ENCODE measurements at places on chromosomes 6 and 20.

- H3K27me3 ChIP-seq = no peaks in the 10 kb centered on the region
- H3K36me3 ChIP-seq = no peaks in the 10 kb centered on the region
- H3K27ac ChIP-seq = no peak overlapping the region
- H3K4me1 ChIP-seq = no peaks in the 10 kb centered on the region
- no peak overlapping the region for H3K4me3 ChIP-seq
Observed at GRCh38 chr6:137964876-137965275, 97.8 kb downstream of the TNFAIP3 start.

- no peaks in the 10 kb centered on the region for H3K27me3 ChIP-seq
- H3K4me3 ChIP-seq = no peak overlapping the region
- H3K36me3 ChIP-seq = no peaks in the 10 kb centered on the region
- H3K27ac ChIP-seq = no peak overlapping the region
- H3K4me1 ChIP-seq = no peaks in the 10 kb centered on the region
Observed at GRCh38 chr6:137518386-137518983, 24.3 kb upstream of the OLIG3 start.

- no peaks in the 10 kb centered on the region for H3K27me3 ChIP-seq
- H3K27ac ChIP-seq = no peak overlapping the region
- DNase-seq = no peak
- H3K4me3 ChIP-seq = no peak overlapping the region
- H3K4me1 ChIP-seq = no peaks in the 10 kb centered on the region
- no peaks in the 10 kb centered on the region for H3K36me3 ChIP-seq
Observed at GRCh38 chr6:9401960-9402359, 966.6 kb upstream of the SLC35B3 start.

GRCh38 chr6:56652994-56653393 is 10.3 kb upstream of the DST start:
- H3K27ac ChIP-seq = no peak overlapping the region
- no peaks in the 10 kb centered on the region for H3K27me3 ChIP-seq
- no peak overlapping the region for H3K4me3 ChIP-seq
- no peaks in the 10 kb centered on the region for H3K4me1 ChIP-seq
- no peaks in the 10 kb centered on the region for H3K36me3 ChIP-seq
- no peak for DNase-seq

- H3K27ac ChIP-seq = peak overlapping the region; percentile 94
- no peaks in the 10 kb centered on the region for H3K36me3 ChIP-seq
- H3K27me3 ChIP-seq = no peaks in the 10 kb centered on the region
Observed at GRCh38 chr6:146542881-146543210, 787 bp upstream of the RAB32 start.

- no peak overlapping the region for H3K27ac ChIP-seq
- H3K4me3 ChIP-seq = no peak overlapping the region
- no peaks in the 10 kb centered on the region for H3K36me3 ChIP-seq
- no peak for DNase-seq
Observed at GRCh38 chr6:104214901-104215300, 644.8 kb downstream of the HACE1 start.

DNA sequence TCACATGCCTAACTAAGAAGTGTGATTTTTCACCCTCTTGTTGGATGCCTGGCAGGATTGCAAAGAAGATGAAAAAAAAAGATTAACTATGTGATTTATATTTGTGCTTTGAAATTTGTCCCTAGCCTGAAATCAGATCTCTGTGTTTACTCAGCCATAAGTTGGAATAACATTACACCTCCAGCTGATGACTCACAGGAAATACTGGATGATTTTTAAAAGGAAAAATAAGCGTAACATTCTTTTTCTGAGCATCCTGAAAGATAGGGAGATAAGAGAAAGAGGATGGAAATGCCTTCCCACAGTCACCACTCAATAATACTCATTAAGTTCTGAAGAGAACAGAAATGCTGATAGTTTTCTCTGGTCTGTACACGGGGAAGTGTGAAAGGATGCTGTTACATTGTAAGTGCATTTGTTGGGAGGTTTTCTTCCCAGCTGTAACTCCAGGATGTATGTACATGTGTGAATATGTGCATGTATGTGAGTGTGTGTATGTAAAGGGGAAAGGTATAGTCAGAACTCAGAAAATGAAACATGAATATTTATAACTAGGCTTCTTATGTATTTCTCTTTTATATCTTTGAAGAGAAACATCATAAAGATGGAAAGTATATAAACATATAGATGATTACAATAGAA is 37.4 kb upstream of the RIPPLY2 start:
- no peak overlapping the region for H3K4me3 ChIP-seq
- H3K36me3 ChIP-seq = no peaks in the 10 kb centered on the region

DNA sequence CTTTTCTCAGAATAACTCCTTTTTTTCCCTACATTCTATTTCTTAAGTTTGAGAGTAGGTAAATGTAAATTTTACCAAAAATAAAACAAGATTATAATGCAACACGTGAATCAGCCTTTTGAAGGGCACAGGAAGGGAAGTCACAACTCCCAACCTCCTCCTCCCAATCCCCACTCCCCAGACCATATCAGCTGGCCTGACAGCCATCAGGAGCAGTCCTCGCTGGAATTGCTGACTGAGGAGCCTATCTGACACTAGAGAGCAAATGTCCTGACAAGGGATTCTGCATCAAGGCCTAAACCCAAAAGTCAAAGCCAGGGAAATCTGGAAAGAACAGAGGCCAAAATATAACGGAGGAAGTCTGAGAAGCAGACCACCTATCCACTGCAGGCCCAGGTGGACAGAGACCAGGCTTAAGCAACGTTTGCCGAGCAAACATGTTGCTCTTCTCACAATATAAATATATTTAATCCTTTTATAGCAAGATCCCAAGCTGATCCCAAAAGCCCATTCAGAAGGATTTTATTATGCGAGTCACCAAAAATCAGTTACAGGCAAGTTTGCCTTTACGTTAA is 2.5 kb downstream of the RRAGD start:
- H3K4me3 ChIP-seq = no peak overlapping the region
- H3K4me1 ChIP-seq = no peaks in the 10 kb centered on the region
- DNase-seq = no peak
- no peaks in the 10 kb centered on the region for H3K27me3 ChIP-seq
- H3K36me3 ChIP-seq = no peaks in the 10 kb centered on the region

DNA sequence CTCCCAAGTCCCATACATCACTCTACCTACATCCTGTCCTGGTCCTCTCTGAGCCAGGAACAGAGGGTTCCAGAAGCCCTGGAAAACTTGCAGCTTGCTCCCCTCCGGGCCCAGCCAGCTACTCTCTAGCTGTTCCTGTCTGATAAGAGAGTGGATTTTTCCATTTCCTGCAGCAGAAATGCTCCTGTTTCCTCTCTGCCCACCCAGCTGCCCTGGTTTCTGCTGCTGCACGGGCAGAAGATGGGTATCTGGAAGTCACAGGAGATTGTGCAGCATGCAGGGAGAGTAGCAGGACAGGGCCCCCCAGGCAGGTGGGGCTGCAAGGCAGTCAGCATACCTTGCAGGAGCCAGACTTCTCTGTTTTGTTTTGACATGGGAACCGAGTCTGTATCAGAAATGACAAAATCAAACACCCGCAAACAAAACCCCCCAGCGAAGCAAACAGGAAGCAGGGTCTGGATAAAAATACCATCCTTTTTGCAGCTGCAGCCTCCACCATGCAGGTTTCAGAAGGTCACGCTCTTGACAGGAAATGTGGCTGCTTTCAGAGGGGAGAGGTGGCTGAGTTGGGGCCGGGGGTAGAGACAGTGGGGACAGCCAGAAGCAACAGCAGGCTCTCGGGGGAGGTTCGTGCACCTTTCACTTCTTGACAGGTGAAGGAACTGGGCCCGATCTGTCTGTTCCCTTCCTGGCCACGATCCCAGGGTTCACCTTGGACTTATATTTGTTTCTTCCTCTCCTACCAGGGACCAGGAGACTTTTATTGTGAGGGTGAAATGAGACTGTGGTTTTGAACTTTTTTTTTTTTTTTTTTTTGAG is 50.8 kb upstream of the FAM83D start:
- no peaks in the 10 kb centered on the region for H3K36me3 ChIP-seq
- no peak overlapping the region for H3K4me3 ChIP-seq
- H3K4me1 ChIP-seq = no peaks in the 10 kb centered on the region
- peak; percentile 42 for DNase-seq
- H3K27ac ChIP-seq = peak overlapping the region; percentile 11
- H3K27me3 ChIP-seq = no peaks in the 10 kb centered on the region

DNA sequence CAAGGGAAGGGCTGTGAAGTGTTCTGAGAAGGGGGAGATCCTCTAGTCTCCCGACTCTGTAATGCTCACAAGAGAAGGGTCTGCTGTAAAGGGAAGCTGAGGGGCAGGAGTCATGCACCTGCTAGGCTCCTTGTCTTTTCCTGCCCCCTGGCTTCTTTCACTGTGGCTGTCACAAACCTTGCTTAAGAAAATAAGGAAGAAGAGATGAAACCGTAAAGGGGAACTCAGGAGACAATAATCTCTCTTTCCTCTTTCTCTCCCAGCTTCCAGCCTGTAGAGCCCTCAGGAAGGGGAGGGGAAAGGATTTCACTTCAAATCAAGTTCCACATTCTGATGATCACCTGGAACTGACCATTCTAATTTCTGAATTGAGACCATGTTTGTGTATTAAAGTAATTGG is 26.3 kb downstream of the SLC13A3 start:
- H3K4me3 ChIP-seq = no peak overlapping the region
- no peaks in the 10 kb centered on the region for H3K27me3 ChIP-seq
- no peak for DNase-seq
- no peaks in the 10 kb centered on the region for H3K4me1 ChIP-seq
- H3K36me3 ChIP-seq = no peaks in the 10 kb centered on the region

DNA sequence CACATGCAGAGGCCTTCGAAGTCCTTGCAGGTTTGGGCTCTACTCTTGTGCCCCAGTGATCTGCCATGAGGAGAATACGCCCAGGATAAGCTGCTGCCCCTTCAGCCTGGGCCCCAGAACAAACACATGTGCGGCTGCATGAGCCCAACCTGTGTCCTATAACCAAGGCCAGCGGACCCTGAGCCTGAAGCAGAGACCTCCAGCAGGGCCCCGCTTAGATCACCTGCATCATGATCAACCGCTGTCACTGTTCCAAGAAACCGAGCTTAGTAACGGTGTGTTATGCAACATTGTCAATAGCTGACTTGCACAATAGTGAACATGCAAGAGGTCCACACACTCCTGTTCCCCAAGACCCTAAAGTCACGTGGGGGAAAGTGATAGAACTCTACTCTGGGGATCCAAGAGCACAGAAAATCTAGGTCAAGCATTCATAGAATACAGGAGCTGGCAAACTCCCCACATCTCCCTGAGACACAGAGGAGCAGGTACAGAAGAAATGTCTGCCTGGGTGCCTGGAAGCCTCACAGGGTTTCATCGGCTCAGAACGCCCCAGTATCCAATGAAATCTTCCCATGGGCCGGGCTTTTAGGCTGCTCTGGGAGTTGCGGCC is 136.2 kb downstream of the BMP7 start:
- H3K4me1 ChIP-seq = no peaks in the 10 kb centered on the region
- no peak overlapping the region for H3K4me3 ChIP-seq
- H3K27ac ChIP-seq = no peak overlapping the region
- H3K27me3 ChIP-seq = no peaks in the 10 kb centered on the region

GRCh38 chr6:33717934-33718455 is 6.5 kb upstream of the UQCC2 start:
- H3K4me3 ChIP-seq = no peak overlapping the region
- H3K27me3 ChIP-seq = no peaks in the 10 kb centered on the region
- no peaks in the 10 kb centered on the region for H3K4me1 ChIP-seq
- H3K36me3 ChIP-seq = no peaks in the 10 kb centered on the region

DNA sequence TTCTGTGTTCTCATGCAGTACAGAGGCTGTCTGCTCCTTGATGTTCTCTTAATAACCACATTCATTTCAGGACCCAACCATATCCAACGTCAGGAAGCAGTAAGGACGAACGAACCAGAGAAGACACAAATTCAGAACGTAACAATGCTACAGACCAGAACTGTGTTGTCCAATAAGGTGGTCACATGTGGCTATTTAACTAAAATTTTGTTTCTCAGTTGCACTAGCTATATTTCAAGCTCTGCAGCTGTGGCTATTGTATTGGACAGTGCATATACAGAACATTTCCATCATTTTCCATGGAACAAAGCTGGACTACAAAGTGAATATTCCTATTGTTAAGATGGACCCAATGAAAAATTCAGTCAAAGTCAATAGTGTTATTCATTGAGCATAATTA is 27.0 kb downstream of the MAP7 start:
- H3K27me3 ChIP-seq = no peaks in the 10 kb centered on the region
- H3K27ac ChIP-seq = no peak overlapping the region
- no peak overlapping the region for H3K4me3 ChIP-seq
- H3K4me1 ChIP-seq = no peaks in the 10 kb centered on the region
- no peaks in the 10 kb centered on the region for H3K36me3 ChIP-seq

GRCh38 chr6:147983581-147984366 is 358.9 kb upstream of the SASH1 start:
- DNase-seq = no peak
- H3K4me3 ChIP-seq = no peak overlapping the region
- no peaks in the 10 kb centered on the region for H3K36me3 ChIP-seq
- no peak overlapping the region for H3K27ac ChIP-seq
- no peaks in the 10 kb centered on the region for H3K27me3 ChIP-seq
- H3K4me1 ChIP-seq = no peaks in the 10 kb centered on the region

GRCh38 chr6:163764565-163764964 is 350.0 kb downstream of the QKI start:
- H3K36me3 ChIP-seq = no peaks in the 10 kb centered on the region
- no peaks in the 10 kb centered on the region for H3K4me1 ChIP-seq
- no peaks in the 10 kb centered on the region for H3K27me3 ChIP-seq
- DNase-seq = no peak

- H3K27ac ChIP-seq = no peak overlapping the region
- H3K36me3 ChIP-seq = no peaks in the 10 kb centered on the region
- H3K27me3 ChIP-seq = no peaks in the 10 kb centered on the region
- DNase-seq = no peak
Observed at GRCh38 chr6:106927531-106928398, 46.8 kb downstream of the CD24 start.

DNA sequence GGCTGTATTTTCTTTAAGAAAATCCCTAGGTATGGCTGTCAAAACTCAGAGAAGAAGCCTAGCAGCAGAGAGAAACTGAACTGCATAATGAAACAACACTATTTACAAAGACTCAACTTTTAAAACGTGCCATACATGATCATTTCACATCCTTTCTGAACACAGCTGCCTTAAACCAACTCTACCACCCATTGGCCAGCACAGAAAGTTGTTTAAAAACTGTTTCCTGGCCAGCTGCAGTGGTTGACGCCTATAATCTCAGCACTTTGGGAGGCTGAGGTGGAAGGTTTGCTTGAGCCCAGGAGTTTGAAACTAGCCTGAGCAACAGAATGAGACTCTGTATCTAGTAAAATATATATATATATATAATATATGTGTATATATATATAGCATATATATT is 336.4 kb upstream of the SOX4 start:
- no peaks in the 10 kb centered on the region for H3K4me1 ChIP-seq
- no peak overlapping the region for H3K4me3 ChIP-seq
- DNase-seq = no peak

GRCh38 chr6:145891565-145891964 is 72.6 kb downstream of the SHPRH start:
- H3K4me3 ChIP-seq = no peak overlapping the region
- no peak overlapping the region for H3K27ac ChIP-seq
- H3K4me1 ChIP-seq = no peaks in the 10 kb centered on the region
- H3K36me3 ChIP-seq = no peaks in the 10 kb centered on the region
- no peak for DNase-seq
- H3K27me3 ChIP-seq = no peaks in the 10 kb centered on the region
